ENCODE measurements at places on chromosomes 13 and 19.
A peak's percentile ranks its signal among the peaks of the same experiment; 100 is the strongest.

DNA sequence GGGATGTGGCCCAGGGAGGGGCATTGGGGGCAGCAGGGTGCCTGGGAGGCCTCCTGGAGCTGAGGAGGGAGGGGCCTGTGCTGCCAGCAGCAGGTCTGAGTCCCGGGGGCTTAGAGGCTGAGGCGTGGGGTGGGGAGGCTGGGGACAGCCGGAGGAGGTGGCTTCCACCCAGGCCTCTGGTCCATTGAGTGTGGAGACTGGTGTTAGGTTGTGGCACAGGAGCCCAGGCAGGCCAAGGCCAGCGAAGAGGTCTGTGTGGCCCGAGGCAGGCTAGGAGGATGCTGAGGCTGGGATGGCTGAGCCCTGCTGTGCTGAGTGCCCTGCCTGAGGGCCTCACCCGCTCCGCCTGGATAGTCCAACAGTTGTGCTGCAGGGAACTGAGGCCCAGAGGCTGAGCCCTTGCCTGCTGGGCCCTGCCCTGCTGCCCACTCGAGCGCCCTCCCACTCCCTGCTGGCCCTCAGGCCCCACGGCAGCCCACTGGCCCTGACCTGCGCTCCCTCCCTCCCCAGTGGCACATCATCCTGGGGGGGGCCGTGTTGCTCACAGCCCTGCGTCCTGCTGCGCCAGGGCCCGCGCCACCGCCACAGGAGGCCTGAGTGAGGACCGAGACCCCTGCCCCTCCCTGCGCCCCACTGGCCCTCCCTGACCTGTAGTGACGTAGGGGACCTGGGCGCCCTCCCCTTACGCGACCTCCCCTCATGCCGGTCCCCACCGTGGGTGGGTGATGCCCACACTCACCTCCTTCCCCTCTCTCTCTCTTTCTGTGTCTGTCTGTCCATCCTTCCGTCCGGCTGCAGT lies 4.9 kb upstream of the GARIN5A start:
- DNase-seq = no peak

DNA sequence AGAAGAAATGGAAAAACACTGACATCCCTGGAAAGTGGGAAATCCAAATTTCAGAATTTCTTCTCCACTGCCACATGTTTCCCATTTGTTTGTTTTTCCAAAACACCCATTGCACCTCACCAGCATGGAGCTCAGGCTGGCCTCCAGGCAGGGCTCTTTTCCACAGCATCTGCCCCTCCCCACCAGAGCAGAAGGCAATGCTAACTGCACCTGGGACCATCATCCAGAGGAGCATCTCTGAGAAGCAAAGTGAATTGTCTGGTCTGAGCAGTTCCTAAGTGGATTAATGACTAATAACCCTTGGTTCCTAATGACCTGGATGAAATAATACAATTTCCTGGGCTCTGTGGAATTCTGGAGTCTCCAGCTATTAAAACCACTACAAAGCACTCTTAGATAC lies 8.8 kb upstream of the CYSLTR2 start:
- peak; percentile 85 for DNase-seq

DNA sequence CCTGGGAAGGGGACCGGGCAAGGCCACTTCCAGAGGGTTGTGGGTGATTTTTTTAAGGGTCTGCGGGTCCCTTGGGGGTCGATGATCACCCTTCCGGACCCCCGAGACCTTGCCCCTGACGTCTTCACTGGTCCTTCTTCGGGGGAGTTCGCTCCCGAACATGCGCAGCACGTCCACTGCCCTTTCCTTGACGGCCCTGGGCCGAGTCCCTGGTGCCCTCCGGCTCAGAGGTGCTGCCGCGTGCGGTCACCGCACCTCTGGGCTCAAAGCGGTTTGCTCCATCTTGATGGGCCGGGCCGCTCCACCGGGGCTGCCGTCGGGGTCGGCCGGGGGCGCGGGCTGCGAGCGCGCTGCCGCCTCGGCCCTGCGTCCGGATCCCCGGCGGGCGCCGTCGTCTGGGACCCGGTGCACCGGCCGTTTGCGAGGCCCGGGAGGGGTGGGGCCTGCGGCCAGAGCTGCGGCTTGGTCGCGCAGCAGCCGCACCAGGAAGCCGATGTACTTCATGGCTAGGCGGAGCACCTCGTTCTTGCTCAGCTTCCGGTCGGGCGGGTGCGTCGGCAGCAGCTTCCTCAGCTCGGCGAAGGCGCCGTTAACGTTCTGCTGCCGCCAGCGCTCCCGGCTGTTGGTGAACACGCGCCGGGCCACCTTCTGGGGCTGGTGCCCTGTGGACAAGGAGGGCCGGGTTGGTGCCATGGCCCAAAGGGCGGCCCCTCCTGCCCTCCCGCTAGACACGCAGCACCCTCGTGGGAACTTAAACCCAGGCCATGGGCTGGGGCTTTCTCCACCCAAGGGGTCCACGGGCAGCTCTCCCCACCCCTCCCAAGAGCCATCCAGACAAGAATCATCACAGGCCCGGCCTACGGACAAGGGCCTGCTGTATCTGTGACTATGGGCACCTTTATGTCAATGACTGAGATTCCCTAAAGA lies 3.3 kb downstream of the LYL1 start:
- no peak for DNase-seq

DNA sequence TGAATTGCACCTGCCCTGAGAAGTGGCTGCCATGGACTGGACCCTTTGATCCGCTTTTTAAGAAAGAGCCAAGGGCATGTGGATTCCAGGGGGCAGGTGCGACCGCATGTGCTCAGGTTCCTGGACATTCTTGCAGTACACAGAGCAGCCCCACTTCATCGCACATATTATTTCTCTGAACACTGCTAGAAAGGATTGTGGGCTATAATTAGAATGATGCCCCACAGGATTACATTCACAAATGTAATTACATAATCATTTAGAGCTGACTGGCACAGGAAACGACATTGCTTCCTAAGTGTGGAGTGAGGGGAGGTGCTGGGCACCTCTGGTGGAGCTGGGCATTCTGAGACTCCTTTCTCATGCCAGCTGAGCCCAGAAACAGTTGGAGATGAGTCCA lies 37.5 kb upstream of the VSTM2B start:
- no peak for DNase-seq

- no peak for DNase-seq
Measured at GRCh38 chr13:44546164-44546563, 30.0 kb downstream of the TSC22D1 start.

DNA sequence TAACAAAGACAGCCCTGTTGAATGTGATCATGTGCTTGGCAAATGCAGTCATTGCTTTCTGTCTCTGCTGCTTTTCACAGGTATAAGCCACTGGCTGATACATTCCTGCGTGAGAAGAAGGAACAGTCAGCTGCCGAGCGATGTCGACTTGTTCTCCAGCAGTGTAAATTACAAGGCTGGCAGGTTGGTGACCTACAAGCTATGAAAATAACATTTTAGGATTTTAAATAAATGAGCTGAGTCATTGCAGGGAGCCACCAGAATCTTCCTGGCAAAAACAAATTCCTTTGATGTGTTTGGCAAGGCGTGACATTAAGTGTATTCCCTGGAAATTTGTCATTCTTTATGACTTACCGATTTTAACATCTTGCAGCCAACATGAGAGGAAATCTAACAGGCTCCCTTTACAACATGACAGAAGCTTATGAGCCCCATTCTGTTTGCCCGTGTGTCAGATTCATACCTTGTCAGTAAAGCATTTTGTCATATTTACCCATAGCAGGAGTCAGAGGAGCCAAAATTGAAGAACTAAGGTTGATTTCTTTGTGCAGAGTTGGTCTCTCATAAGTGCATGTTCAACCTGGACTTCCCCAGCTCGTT lies 471.4 kb downstream of the MYO16 start:
- DNase-seq = no peak

GRCh38 chr13:38417241-38417640 lies 67.6 kb downstream of the UFM1 start:
- DNase-seq = no peak

DNA sequence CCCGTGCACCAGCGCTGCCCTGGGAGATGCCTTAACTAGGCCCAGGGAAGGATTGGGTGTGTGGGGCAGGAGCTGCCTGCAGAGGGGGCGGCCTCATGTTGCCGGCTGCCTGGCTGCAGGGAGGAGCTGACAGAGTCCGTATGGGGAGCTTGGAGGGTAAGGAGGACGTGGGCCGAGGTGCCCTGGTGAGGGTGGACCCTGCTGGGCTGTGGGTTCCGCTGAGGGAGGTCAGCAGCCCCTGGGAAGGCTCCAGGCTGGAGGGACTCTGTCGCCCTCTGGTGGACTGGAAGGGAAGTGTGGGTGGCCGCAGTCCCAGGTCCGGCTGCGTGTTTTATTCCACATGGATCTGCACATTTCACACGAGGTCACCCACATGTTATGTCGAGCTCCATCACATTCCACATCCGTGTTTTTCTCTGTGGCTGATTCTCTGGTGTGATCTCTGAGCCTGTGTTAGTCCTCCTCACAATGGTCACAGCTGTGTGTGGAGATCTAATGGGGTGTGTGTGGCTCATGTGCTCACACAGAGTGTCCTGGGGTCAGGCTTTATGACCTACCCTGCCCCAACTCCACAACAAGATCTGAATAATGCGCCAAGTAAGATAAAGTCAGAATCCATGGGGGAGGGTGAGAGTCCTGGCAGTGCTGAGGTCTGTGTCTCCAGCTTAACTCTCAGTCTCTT lies 1.8 kb upstream of the CEACAM8 start:
- peak; percentile 2 for DNase-seq

DNA sequence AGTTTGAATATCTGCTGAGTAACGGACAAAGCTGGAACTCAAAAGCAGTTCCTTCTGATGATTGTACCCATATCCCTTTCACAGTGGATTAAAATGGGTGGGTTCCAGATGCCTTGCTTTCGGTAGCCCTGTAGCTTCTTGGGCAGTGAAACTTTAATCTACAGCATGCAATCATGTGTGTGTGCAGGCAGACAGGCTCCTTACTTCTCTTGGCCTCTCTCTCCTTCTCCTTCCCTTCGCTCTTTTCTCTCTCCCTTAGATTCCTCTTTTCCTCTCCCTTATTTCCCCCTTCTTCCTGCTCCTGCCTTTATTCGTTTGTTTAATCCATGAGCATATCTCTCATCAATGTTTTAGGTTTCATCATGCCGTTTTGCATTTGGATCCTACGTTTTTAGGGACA lies 8.1 kb downstream of the DGKH start:
- DNase-seq = no peak

DNA sequence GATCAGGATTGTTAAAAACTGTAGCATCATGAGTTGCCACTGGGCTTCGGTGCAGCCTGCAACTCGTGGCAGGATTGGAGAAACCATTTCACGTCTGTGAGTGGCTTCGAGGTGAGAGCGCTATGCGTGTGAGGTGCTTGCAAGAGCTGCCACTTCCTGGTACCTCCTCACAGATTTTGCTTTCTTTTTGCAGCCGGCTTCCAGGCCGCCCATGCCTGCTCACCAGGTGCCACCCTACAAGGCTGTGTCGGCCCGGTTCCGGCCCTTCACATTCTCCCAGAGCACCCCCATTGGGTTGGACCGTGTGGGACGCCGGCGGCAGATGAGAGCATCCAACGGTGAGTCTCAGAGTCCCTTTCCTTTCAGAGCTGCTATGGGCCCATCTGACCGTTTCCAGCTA lies 57.9 kb upstream of the C1QTNF9 start:
- DNase-seq = no peak

- DNase-seq = no peak
Measured at GRCh38 chr13:95763601-95764000, 86.7 kb downstream of the DNAJC3 start.

DNA sequence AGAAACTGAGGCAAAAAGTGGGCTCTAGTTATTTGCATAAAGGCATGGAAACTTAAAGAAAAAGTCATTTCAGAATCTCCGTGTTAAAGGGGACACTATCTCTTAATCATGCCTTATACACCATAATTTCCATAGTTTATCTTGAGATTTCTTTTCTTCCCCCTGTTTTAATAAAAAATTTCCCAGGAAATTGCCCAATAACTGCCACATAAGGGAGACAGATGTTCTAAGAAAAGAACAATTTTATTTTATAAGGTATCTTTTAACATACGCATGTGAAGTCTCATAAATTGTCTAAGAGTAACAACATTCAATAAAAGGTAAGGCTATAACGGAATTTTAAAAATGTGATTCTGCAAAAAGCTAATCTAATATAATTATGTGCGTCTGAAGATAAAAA lies 371.3 kb downstream of the IRS2 start:
- DNase-seq = no peak

- no peak for DNase-seq
Measured at GRCh38 chr13:75132701-75133695, 349.0 kb downstream of the TBC1D4 start.

- no peak for DNase-seq
Measured at GRCh38 chr19:38812841-38813320, at the start of gene LGALS4. Gene LGALS4 (minus strand): TSS chr19:38812945. CDS start chr19:38812886, 59 bp downstream.

GRCh38 chr13:42544246-42544926 lies 29.6 kb upstream of the TNFSF11 start:
- no peak for DNase-seq

DNA sequence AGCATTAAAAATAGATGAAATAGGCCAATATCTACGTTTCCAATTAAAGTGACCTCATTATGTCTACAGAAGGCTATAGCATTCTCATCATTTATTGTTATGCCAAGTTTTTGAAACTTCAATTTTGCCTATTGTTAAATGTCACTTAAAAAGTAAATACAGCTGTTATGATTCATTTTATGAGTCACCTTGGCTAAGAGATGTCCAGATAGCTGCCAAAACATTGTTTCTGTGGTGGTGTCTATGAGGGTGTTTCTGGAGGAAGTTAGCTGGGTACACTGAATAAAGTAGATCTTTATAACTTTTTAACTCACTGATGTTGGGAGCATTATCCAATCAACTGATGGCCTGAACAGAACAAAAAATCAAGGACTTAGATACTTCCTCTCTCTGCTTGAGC lies 1209.7 kb upstream of the PCDH9 start:
- no peak for DNase-seq

GRCh38 chr13:106183410-106184065 lies 351.9 kb downstream of the EFNB2 start:
- DNase-seq = no peak

- no peak for DNase-seq
Measured at GRCh38 chr13:66855131-66855530, 375.0 kb downstream of the PCDH9 start.

DNA sequence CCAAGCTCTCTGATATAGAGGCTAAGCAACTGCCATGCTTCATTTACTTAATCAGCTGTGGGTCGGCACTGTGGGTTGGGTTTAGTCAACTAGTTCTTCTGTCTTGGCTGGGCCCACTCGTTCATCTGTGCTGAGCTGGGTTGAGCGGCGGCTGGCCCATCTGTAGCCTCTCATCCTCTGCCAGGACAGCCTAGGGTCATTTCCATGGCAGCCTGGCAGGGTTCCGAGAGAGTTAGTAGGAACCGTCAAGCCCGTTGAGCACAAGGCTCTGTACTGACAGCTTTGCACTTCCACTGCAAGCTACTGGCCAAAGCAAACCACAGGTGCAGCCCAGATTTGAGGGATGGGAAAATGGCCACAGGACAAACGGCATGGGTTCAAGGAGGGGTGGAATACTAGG lies 6.6 kb upstream of the ZNF835 start:
- no peak for DNase-seq

Measured in NCI-H524 (cell line).